ENCODE measurements at places on chromosomes 5 and 9.

DNA sequence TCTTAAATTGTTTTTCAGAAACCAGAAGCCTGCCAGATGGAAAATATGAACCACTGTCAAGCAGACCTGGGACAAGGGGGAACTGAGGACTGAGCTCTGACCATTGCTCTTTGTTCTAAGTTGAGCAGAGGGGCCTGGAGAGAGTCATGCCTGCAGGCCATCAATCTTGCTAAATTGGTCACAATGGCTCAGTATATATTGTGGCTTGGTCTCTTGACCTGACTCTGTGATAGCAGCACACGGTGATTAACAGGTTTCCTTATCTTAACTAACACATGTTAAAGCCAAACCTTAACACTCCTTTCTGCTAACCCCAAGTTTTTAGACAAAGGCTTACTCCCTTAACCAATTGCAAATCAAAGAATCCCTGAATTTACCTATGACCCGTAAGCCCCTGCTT, 1281.2 kb upstream of the NUDT12 start:
- no peak for DNase-seq

- no peak for DNase-seq
Measured at GRCh38 chr5:67092535-67092934, 104.1 kb downstream of the CD180 start.

DNA sequence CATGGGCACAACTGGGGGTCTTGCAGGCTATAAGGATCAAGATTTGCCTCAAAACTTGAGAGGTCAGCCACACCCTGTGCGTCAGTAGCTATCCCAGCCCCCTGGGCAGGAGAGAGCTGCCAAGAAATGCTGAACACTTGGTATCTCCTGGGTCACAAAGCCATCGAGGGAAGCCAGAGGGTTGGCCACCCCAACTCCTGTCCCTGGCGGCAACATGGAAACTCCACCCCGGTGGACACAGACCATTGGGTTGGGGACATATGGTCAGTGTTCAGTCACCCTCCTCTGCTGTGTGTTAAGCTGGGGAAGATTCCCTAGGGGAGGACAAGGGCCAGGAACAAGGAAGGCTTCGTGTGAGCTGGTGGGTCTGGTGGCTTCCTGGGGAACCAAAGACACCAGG, 140.6 kb downstream of the C5orf15 start:
- no peak for DNase-seq

DNA sequence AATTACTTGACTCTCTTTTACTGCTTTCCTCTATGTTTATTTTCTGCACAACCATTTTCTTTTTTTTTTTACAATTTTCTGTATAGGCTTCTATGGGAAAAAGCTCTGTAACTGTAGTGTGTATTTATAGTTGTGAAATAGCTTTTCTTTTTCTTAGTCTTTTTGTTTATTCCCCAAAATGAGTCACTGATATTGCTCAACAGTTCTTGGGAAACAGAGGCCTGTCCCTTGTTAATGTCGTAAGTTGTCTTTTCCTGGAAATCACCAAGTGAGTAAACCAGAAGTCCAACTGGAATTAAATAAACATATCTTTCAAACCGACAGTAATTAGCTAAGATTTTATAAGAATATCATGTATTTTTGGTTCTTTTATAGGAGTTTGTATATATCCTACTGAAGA, 325.1 kb upstream of the PRR16 start:
- DNase-seq, result no peak

DNA sequence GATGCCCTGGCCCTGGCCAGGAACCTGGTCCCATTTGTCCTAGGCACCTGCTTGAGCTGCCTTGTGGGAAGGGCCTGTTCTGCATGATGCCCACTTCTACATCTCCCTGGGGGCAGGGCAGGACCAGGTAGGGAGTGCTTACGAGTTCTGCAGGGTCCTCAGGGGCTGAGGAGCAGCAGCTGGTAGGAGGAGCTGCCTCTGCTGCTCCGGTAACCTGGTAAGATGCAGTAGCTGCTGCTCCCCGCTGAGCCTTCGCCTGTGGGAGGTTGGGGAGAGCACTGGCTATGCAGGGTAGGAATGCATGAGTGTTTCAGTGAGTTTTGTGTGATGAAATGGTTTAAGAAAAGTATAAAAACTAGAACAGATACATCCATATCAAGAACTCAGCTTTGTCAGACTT, 13.6 kb downstream of the LRRC8A start:
- no peak for DNase-seq

- DNase-seq, result no peak
Measured at GRCh38 chr5:136999787-137000186, 499.3 kb downstream of the SPOCK1 start.

DNA sequence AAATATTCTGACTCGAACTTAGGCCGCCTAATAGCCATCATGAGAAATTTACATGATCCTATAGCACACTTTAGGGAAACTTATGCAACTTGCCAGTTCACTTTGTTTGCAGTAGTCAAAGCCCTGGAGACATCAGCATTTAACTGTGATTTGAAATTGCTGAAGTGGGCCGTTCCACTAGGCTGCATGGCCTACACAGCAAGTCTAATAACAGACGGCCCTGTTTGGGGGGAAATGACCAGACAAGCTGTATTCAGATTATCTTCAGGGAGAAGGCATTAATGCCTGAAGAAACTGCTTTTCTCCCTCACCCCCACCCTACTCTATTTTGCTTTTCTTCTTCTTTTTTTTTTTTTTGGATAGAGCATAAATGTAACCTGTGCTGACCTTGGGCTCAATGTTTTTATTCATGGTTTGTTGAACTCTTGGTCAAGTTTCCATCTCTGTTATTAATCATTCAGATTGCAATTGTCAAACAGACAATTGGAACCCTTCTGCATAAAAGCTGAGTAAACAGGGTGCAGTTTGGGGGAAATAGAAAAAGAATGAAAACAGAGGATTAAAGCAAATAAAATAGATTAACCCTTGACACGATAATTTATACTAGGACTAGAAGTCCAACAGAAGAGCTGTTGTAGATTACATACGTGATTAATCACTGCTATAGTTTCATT, 1928.2 kb upstream of the WWC1 start:
- DNase-seq, result no peak

GRCh38 chr9:95740217-95741004, 135.1 kb upstream of the ERCC6L2 start:
- no peak for DNase-seq

DNA sequence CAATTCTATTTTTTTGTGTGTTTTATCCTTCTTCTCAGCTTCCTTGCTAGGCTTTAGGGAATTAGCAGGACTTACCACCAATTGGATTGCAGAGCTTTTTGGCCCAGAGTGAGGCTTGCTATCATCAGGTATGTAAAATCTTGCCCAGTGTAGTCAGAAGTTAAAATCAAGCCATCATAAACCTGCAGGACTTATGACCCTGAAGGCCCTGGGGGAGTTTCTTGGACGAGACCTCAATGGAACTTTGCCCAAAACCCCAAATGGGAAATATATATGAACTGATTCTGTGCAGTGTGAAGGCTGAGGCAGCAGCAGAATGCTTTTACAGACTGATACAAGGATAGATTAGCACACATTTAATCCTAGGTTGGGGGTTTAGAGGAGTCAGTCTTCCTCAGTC, 287.0 kb downstream of the SH3GL2 start:
- no peak for DNase-seq

GRCh38 chr5:110099572-110099971, 409.8 kb downstream of the MAN2A1 start:
- no peak for DNase-seq

GRCh38 chr9:127167560-127168326, 45.3 kb upstream of the ANGPTL2 start:
- no peak for DNase-seq

DNA sequence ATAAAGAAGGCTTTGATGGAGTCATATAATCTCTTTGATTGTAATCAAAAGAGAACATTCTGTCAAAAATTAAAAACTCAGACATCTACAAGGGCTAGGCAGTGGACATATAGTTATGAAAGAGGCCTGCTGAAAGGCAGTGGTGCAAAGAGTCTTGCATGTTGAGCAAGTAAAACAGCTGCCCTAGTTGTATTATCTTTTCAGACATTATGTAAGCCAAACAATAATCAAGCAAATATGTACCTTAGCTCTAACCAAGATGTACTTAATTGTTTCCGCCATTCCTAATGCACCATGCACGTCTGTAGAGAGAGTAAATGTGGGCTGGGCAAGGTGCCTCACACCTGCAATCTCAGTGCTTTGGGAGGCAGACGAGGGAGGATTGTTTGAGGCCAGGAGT, 14.3 kb downstream of the GAPT start:
- no peak for DNase-seq

DNA sequence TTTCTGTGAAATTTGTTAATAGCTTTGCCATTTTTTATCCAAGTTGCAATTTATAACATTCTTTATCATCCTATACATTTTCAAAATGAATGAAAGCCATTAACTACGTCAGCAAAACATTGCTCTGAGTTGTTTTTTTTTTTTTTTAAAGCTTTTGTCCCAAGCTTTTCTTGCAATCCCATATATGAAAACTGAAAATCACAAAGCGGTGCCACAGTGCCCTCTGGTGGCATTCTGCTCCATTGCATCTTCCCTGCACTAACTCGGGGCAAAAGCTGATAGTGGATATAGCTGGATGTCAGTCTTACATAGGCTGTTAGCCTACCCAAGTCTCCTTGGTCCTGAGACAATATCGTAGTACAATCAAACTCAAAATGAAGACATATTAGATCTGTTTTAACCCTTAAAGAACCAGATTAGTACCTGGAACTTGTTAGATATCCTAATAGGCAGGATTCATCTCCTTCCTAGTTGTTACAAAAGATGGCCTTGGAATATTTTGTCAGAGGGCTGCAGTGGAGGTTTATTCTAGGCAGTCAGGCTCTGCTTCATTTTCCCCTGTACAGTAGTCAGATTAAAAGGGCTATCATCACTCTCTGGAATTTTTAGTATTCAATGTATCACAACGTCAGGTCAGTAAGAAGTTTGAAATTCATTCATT, 669.9 kb downstream of the PTPRD start:
- peak; percentile 28 for DNase-seq

DNA sequence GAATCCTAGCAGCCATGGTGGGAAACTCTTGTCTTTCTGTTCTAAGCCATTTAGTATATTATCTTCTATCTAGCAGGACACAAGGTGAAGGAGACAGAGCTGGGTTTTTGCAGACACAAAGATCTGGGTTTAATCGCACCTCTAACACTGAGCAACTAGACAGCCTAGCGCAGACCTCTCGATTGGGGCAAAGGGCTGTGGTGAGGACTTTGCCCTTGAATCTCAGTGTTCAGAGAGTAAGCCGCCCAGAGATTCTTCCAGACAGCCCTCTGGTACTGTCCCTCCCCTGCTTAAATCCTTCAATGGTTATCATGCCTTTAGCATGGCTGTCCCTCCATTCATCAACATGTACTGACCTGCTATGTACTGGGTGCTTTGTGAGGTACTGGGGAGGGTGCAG, 128.1 kb downstream of the CRB2 start:
- DNase-seq, result no peak

DNA sequence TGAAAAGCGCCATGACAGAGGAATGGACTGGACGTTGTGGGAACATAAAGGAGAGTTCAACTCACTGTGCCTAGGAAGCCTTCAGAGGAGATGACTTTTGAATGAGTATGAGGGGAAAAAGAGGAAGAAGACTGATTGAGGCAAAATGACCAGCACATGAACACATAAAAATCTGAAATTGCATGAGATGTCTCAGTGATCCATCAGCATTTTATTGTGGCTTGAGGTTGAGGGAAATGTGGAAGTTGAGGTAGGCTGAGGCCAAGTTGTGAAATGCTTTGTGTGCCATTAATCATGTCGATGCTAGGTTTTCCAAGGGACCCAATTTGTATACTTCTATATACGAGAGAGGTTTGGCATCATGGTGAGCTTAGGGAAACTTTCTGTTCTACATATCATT, 140.9 kb upstream of the TLX3 start:
- no peak for DNase-seq

GRCh38 chr5:82992646-82993045, 84.5 kb downstream of the TMEM167A start:
- no peak for DNase-seq

DNA sequence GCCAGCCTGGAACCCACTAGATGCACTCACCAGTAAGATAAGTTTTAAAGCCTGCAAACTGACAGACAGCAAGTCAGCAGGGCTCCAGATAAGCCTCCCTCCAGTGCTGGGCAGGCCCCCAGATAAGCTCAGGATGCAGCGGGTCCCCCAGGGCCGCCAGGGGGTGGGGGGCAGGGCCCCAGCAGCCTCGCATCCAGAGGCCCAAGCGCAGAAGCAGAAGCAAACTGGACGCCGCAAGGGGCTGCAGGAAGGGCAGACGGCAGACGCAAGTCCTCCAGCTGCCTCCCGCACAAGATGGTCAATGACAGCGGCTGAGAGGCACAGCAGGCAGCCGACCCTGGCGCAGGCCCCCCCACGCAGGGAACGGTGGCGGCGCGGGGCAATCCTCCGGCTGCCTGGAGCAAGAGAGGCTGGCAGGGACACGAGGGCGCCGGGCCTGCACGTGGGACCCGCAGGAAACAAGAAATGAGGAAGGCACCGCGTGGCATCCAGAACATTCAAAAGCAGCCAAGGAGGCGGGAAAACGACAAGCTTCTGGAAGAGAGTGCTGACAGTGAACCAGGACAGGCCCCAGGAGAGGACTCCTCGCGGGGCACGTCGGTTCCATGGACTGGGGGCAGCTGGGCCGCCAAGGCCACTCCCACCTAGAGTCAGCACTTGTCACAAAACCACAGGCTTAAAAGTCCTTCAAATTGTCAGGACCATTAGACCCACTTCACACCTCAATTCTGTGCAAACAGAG, 49.8 kb downstream of the ROR2 start:
- DNase-seq, result no peak

GRCh38 chr9:122197426-122197825, 31.3 kb downstream of the LHX6 start:
- no peak for DNase-seq

DNA sequence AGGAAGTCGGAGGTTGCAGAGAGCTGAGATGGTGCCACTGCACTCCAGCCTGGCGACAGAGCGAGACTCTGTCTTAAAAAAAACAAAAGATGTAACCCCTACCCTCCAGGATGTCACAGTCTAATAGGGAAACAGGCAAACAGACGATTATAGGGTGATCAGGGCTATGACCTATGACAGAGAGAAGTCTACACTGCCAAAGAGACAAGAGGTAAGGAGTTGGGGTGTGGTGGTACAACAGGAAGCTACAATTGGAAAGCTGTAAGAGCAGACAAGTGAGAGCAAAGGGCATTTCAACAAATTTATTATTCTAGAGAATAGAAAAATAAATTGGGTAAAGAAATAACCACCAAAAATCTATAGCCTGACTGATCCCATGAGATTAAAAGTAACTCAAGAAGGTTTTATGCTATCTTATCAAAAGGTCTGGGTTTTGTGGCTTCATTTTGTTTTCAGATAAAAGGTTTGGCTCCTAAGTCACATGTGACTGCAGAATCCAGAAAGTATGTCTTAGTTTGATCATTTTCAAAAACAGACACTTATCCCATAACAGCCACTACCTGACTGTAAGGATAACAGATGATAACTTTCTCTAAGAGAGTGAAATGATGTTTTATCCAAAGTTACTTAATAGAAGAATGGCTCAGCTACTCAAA, 7.3 kb downstream of the CDC26 start:
- no peak for DNase-seq

Data from HEK293T (cell line).